ENCODE measurements at places on chromosomes 6 and 20. TPM values are rescaled to one million over a fixed set of nuclear protein-coding genes. Genes with fewer than 3 reads are reported as not detected.

DNA sequence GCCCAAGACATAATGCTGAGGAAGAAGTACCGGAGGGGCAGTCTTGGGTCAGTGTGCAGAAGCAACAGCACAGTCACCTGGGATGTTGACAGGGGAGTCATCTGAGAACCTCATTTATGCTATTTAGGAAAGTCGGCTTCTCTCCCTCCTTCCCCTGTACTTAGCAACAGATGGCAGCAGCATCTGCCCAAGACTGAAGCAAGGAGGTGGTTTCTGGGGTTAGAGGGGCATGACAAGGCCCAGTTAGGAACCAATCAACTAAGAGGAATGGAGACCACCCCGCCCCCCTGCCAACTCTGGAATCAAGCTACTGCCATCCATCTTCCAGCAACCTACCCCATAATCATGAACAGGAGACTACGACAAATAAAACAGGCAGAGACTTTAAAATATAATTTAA, 21.7 kb downstream of the RIPK1 start:
- H3K36me3 ChIP-seq, result peaks cover 29% of the 10 kb centered on the region
- DNase-seq, result no peak
- no peaks in the 10 kb centered on the region for H3K27me3 ChIP-seq
- H3K4me1 ChIP-seq, result no peaks in the 10 kb centered on the region
- H3K4me3 ChIP-seq, result no peak overlapping the region
- H3K27ac ChIP-seq, result no peak overlapping the region

Gene BPIFA1
- total RNA-seq, result not detected

- no peak for DNase-seq
- no peaks in the 10 kb centered on the region for H3K36me3 ChIP-seq
- peaks cover 27% of the 10 kb centered on the region for H3K4me1 ChIP-seq
- H3K4me3 ChIP-seq, result no peak overlapping the region
- no peaks in the 10 kb centered on the region for H3K27me3 ChIP-seq
- peak overlapping the region; percentile 21 for H3K27ac ChIP-seq
These were observed 44.8 kb downstream of the AGPAT4 start for GRCh38 chr6:161228921-161229591.

DNA sequence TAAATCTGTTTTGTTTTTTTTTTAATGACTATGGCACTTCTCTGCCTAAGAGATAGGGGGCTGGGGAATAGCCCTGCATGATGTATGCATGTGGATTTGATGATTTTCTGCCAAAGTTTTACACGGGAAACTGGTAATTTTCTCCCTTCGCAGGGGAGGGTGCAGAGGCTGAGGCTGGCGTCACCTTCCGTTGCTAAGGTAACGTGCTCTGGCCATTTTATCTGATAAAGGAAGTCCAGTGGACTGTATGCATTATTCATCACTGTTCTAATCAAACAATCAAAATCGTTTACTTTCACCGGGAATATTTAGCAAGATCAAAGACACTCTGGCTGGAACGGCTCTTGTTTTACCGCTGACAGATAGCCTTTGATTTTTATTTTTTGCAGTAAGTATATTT, 789 bp downstream of the PHACTR1 start:
- no peak overlapping the region for H3K27ac ChIP-seq
- no peaks in the 10 kb centered on the region for H3K36me3 ChIP-seq
- H3K4me3 ChIP-seq, result no peak overlapping the region
- no peak for DNase-seq

DNA sequence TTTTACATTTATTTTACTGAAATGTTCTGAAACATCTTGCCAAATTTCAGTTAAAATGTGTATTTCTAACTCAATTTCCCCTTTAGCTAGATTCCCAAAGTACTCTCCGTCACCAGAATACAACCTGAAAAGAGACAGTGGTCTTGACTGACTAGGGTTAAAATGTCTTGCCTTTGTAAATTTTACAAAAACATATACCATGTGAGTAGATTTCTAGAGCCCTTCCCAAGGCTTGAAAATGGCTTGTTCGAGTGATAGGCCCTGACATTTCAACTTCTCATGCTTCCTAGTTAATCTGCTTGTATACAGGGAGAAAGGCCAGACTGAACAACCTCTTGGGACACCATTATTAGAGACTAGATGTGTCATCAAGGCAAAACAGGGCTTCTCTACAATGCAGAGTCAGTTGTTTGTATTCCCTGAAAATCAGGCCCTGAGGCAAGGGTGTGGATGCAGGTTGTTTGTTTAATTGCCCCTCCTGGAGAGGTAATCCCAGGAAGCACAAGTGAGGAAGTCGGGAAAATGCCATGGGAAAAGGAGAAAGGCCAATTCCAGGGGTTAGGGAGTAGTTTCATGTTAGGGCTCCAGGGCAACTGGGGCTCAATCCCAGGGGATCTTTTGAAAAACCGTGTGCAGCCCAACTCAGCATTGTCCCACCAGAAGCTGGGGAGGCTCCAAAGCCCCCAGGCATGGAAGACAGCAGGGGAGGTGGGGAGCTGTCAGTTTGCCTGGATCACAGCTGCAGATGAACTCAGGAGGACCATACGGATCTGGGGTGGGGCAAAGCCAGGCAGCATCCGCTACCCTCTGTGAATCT, 11.6 kb upstream of the TFB1M start:
- no peaks in the 10 kb centered on the region for H3K36me3 ChIP-seq
- H3K4me1 ChIP-seq, result peaks cover 5% of the 10 kb centered on the region
- H3K27me3 ChIP-seq, result no peaks in the 10 kb centered on the region
- H3K4me3 ChIP-seq, result no peak overlapping the region

GRCh38 chr6:24643920-24644319, 2.1 kb downstream of the KIAA0319 start:
- H3K27ac ChIP-seq, result no peak overlapping the region
- H3K4me3 ChIP-seq, result no peak overlapping the region
- H3K27me3 ChIP-seq, result peaks cover 6% of the 10 kb centered on the region
- H3K4me1 ChIP-seq, result peaks cover 6% of the 10 kb centered on the region
- no peaks in the 10 kb centered on the region for H3K36me3 ChIP-seq

DNA sequence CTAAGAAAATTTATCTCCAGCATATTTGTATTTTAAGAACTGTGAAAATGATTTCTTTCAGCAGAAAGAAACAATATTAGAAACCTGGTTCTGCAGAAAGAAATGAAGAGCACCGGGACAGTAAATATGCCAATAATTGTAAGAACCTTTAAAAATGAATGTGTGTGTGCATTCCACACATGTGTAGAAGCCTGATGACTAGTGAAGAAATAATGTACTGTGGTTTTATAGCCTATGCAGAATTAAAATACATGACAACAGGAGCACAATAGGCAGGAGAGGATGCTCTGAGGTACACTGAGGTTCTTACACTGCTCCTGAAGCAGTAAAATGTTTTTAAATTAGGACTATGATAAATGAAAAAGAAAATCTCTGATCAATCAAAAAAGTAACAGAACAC, 48.9 kb downstream of the SNX14 start:
- peaks cover 6% of the 10 kb centered on the region for H3K36me3 ChIP-seq
- H3K4me3 ChIP-seq, result no peak overlapping the region
- no peak overlapping the region for H3K27ac ChIP-seq
- no peak for DNase-seq
- no peaks in the 10 kb centered on the region for H3K4me1 ChIP-seq

DNA sequence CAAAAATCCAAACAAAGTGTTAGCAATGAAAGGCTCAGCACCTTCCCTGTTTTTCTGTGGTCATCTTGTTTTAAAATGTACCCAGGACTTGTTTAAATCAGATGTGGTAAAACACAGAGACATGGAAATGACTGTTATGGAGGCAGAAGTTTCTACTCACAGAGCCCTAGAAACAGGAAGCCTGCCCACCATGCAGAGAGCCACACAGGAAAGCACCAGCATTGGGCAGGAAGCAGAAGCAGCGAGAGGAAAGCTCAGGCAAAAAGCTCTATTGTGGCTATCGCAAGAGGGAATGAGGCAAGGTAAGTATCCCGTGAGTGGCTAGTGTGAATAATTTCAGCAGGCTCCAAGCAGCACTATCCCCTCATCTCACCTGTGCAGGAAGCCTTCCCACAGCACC, 42.8 kb downstream of the GPR6 start:
- H3K36me3 ChIP-seq, result no peaks in the 10 kb centered on the region
- DNase-seq, result no peak
- no peak overlapping the region for H3K27ac ChIP-seq
- no peaks in the 10 kb centered on the region for H3K27me3 ChIP-seq

Gene CNKSR3
- total RNA-seq, result 0.62 TPM

GRCh38 chr6:3229566-3230178, 2.2 kb upstream of the TUBB2B start:
- peaks cover 70% of the 10 kb centered on the region for H3K27me3 ChIP-seq
- no peak for DNase-seq
- peaks cover 58% of the 10 kb centered on the region for H3K4me1 ChIP-seq
- no peak overlapping the region for H3K27ac ChIP-seq

DNA sequence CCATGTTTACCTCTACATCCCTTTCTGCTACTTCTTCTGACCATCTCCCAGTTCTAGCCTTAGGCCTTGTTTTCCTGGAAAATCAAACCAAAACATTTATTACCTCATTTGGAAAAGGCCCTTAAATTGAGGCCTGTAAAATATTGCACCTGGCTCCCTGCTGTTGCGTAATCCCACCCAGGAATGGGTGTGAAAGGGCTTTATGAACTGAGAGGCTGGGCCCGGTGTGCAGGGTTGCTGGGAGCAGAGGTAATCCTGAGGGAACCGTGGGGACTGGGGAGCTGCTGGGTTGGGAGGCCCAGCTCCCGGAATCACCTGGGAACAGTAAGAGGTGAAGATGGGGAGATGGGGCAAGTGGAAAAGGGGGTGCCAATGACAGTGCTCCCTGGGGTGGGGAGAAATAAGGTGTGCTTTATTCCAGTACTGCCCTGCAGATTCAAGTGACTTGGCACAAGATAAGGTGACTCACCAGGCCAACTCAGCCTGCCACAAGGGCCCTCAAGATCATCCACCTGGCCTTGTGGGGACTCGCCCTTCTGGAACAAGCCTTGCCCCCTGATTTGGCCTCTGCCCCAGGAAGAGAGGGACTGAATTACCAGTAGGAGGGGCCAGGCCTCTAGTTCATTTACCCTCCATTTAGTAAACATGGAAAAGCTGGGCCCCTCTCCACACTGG, 44.2 kb downstream of the KCNK5 start:
- no peaks in the 10 kb centered on the region for H3K36me3 ChIP-seq
- H3K27ac ChIP-seq, result no peak overlapping the region
- H3K27me3 ChIP-seq, result no peaks in the 10 kb centered on the region
- H3K4me3 ChIP-seq, result no peak overlapping the region

DNA sequence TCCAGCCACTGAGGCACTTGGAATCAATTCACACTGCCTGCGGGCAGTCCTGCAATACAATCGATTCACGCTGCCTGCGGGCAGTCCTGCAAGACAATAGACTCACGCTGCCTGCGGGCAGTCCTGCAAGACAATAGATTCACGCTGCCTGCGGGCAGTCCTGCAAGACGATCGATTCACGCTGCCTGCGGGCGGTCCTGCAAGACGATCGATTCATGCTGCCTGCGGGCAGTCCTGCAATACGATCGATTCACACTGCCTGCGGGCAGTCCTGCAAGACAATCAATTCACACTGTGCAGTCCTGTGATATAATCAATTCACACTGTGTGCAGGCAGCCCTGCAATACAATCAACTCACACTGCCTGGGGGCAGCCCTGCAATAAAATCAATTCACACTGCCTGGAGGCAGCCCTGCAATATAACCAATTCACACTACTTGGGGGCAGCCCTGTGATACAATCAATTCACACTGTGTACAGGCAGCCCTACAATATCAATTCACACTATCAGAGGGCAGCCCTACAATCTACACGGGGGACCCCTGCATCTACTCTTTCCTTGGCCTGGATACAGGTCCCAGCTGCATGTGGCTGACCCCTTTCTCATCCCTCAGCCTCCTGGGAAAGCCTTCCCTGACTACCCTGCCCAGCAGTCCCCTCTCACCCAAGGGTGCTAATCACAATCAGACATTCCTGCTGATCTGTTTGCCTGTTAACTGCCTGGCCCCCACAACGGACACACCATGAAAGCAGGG, 10.4 kb downstream of the TAF4 start:
- H3K27ac ChIP-seq, result no peak overlapping the region
- H3K27me3 ChIP-seq, result no peaks in the 10 kb centered on the region
- no peaks in the 10 kb centered on the region for H3K36me3 ChIP-seq
- H3K4me1 ChIP-seq, result peaks cover 4% of the 10 kb centered on the region

DNA sequence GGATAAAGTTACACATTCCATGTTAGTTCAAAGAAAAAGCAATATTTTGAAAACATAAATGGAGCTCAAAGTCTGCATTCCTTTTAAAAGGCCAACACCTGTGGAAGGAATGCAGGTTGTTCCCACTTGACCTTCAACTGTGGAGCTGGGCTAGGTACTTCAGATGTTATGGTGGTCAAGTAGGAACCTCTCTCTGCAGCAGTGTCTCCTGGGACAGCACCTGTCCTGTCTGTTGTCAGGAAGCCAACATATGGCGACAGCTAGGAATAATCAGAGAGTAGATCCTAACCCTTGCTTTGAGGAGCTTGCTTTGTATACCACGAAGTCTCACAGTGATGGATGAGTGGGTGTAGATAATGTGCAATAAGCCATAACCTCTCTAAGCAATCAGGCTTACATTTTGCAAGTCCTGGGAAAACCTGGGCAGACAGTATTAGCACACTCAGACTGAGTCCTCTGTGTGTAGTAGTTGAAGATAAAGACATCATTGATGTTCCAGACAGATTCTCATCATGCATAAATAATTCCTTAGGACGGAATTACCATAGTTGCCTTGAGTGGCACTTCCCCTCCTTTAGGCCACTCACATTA, 347.5 kb downstream of the PRL start:
- DNase-seq, result no peak
- no peaks in the 10 kb centered on the region for H3K4me1 ChIP-seq
- H3K36me3 ChIP-seq, result no peaks in the 10 kb centered on the region
- no peak overlapping the region for H3K27ac ChIP-seq
- no peak overlapping the region for H3K4me3 ChIP-seq

- H3K4me1 ChIP-seq, result no peaks in the 10 kb centered on the region
- DNase-seq, result no peak
- H3K4me3 ChIP-seq, result no peak overlapping the region
- no peak overlapping the region for H3K27ac ChIP-seq
- H3K27me3 ChIP-seq, result no peaks in the 10 kb centered on the region
- no peaks in the 10 kb centered on the region for H3K36me3 ChIP-seq
These were observed 88.6 kb downstream of the MCHR2 start for GRCh38 chr6:99905209-99906106.

Gene LINC00237
- total RNA-seq, result not detected

DNA sequence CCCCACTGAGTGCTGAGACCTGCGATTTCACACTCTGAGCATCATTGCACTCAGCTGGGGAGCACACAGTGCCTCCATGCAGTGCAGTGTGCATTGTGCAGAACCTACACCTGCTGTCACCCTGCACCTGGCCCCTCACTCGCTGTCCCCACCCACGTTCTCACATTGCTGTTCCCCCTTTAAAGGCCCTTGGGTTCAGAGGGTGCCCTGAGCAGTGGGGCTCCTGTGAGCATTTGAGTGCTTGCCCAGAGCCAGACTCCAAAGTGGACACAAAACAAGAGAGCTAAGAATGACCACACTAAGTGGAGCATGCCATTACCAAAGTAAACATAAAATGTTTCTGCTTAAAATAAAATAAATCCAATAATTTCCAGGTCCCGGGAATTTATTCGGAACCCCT, 131.0 kb upstream of the CST7 start:
- H3K27ac ChIP-seq, result no peak overlapping the region
- H3K4me1 ChIP-seq, result no peaks in the 10 kb centered on the region
- no peak for DNase-seq
- H3K36me3 ChIP-seq, result no peaks in the 10 kb centered on the region
